Activated CD4-positive, CD25-positive, alpha-beta regulatory T cell (primary cell): ENCODE measurements at places on chromosomes 7 and 10.

GRCh38 chr10:14481752-14482151, 151.0 kb upstream of the FRMD4A start:
- DNase-seq = no peak

DNA sequence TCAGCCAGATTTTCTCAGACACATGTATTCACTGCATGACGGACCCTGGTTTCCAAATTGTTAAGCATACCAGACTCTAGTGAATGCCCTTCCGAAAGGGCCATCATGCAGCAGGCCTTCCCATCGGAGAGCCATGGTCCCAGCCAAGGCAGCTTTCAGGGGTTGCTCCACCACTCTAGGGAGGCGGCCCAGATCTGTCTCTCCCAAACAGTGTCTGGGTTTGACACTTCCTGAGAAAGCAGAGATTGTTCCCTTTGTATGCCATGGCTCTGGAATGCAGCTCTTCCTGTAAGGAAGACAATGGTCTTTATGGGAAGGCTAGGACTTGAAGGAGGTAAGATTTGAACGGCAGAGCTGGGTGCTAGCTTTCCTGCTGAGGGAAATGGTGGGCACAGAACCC, 178.8 kb upstream of the BMPER start:
- DNase-seq = no peak

DNA sequence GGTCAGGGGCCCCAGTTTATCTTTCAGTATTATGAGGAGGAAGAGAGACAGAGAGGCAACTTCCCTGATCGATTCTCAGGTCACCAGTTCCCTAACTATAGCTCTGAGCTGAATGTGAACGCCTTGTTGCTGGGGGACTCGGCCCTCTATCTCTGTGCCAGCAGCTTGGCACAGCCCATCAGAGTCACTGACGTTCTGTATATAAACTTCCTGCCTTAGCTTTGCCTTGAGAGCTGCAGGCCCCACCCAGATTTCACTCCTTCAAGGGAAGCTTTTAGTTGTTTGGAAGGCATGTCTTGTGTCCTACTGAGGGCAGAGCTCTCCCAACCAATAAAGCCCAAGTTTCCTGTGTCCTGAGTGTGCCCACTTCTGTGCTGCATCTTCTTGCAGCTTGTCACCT, 242.5 kb upstream of the PRSS58 start:
- DNase-seq = no peak

- DNase-seq = no peak
Measured at GRCh38 chr7:90596671-90597562, 796 bp downstream of the CDK14 start.

DNA sequence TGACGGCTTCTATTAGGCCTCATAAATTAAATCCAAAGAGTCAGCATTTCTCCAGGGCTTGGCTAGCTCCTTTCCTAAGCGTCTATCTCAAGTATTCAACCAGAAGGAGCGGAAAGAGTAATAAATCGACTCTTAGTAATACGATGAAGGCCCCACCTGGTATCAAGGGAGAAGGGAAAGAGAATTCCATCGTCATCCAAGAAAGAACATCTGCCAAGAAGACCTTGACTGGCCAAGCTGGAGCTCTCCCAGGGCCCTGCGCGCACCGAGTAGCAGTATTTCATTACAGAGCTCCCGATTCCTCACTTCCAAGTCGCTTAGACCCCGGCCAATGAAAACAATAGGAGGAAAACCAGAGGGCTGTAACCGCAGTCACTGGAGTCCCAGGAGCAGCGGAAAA, 178.0 kb upstream of the FRMD4A start:
- DNase-seq = no peak
